ENCODE measurements at places on chromosomes 4 and X.

GRCh38 chrX:46754036-46754435 is 4.9 kb downstream of the SLC9A7 start:
- no peak for DNase-seq

DNA sequence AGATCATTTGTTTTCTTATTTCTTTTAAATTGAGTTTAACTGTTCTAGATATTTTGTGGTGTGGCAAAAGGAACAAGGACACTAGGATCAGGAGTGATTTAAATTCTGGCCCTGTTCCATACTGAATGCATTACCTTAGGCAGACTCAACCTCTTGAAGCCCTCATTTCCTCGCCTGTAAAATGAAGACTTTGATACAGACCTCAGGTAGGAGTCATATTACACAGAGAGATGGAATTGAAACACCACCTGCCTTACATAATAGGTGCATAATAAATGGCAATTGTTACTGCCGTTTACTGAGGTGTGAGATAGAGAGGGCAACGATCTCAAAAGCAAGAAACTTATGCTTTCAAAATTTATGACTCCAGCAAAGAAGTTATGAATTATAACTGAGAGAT is 28.2 kb upstream of the RASSF6 start:
- no peak for DNase-seq

DNA sequence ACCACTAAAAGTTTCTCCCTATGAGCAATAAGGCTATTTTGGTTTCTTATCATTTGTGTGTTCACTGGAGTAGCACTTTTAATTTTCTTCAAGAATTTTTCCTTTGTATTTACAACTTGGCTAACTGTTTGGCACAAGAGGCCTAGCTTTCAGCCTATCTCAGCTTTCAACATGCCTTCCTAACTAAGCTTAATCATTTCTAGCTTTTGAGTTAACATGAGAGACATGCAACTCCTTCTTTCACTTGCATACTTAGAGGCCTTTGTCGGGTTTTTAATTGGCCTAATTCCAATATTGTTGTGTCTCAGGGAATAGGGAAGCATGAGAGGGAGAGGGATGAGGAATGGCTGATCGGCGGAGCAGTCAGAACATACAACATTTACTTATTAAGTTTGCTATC is 349.8 kb downstream of the OPHN1 start:
- no peak for DNase-seq

GRCh38 chrX:28329156-28329555 is 258.1 kb upstream of the IL1RAPL1 start:
- no peak for DNase-seq

GRCh38 chr4:81604683-81605218 is 133.0 kb upstream of the RASGEF1B start:
- no peak for DNase-seq

GRCh38 chrX:58025979-58026378 is 115.7 kb upstream of the ZXDA start:
- peak; percentile 8 for DNase-seq

GRCh38 chr4:158002173-158002572 is 170.7 kb downstream of the GASK1B start:
- DNase-seq, result peak; percentile 19

DNA sequence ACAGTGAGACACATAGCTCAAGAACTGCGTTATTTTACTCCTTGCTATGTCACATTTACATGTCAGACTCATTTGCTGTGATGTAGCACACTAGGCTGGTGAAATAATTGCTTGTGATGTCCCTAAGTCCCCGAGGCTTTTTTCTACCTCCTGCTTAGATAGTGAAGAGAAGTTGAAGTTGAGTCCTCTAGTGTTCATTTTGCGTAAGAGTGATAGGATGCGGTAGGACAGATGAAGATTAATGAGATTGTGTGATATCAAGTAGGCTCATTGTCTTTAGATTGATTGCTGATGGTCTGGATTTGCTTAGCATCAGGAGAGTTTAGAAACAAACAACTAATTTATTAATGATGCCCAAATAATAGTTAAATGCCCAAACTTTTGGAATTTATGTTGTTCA is 173.6 kb upstream of the NUDT6 start:
- no peak for DNase-seq

- DNase-seq, result no peak
Measured at GRCh38 chrX:16855363-16856075, 14.6 kb downstream of the RBBP7 start.

GRCh38 chr4:171954650-171955049 is 141.4 kb downstream of the GALNTL6 start:
- no peak for DNase-seq

- DNase-seq, result no peak
Measured at GRCh38 chrX:124293810-124294209, 38.6 kb upstream of the TEX13D start.

DNA sequence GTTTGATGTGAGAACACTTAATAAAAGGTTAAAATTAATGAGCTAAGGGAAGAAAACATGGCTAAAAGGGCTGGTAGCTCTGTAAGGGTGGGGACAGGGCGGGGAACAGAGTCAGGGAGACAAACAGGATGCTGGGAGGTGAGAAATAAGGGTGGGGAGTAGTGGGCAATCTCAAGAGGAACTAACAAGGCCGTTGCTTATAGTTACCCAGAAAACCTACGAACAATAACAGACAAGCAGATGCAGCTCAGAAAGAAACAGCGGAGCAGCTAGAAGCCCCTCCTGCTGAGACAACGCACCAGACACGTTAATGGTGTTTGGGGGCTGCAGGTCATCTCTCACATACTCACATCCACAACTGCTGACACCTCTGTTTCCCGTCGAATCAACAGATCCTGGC is 9.7 kb upstream of the KLF3 start:
- DNase-seq, result no peak

DNA sequence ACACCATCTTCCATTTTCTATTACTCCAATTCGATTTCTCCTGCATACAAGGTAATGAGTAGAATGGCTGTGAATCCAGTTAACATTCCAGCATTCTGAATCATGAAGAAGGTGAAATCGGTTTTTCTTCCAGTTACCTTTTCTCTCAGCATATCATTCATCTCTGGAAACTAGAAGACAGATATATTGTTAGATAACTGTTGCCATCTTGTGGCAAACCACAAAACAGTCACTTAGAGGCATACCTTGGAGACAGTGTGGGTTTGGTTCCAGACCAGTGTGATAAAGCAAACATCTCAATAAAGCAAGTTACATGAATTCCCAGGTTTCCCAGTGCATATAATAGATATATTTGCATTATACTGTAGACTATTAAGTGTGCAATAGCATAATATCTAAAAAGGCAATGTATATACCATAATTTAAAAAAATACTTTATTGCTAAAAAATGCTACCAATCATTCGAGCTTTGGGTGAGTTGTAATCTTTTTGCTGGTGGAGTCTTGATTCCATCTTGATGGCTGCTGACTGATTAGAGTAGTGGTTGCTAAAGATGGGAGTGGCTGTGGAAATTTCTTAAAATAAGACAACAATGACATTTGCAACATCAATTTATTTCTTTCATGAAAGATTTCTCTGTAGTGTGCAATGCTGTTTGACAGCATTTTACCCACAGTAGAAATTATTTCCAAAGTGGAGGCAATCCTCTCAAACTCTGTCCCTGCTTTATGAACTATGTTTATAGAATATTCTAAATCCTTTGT is 82.1 kb downstream of the SLC39A8 start:
- DNase-seq, result peak; percentile 56

DNA sequence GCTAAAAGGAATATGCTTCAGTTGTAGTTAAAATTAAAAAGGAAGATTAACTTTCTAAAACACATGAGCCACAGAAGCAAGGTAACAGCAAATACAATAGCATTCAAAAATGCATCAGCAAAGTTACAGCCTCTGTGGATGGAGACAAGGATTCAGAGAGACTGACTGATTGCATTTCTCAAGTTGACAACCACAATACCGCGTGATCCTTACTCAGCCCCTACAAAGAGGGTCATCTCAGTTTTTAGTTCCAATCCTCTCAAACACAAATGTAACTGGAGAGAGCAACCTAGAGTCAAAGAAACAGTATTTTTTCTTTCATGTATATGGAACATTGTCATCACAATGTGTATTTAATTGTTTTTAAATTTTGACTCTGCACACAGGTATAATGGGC is 14.2 kb upstream of the C1QTNF7 start:
- no peak for DNase-seq

DNA sequence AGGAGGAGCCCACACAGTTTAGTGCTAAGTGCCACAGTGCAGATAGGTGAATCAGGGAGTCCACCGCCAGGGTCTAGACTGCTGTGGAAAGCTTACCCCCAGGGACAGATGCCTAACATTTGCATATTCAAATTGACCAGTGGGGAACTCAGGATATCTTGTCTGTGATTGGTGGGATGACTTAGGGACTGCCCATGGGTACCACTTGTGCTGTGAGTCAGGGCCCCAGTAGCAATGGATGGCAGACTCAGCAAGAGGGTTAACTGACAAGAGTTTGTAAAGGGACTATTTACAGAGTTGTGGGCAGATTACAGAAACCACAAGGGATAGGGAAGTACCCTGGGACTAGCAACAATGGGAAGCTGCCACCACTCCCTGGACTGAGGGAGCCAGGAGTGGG is 282.1 kb downstream of the BCOR start:
- peak; percentile 14 for DNase-seq

DNA sequence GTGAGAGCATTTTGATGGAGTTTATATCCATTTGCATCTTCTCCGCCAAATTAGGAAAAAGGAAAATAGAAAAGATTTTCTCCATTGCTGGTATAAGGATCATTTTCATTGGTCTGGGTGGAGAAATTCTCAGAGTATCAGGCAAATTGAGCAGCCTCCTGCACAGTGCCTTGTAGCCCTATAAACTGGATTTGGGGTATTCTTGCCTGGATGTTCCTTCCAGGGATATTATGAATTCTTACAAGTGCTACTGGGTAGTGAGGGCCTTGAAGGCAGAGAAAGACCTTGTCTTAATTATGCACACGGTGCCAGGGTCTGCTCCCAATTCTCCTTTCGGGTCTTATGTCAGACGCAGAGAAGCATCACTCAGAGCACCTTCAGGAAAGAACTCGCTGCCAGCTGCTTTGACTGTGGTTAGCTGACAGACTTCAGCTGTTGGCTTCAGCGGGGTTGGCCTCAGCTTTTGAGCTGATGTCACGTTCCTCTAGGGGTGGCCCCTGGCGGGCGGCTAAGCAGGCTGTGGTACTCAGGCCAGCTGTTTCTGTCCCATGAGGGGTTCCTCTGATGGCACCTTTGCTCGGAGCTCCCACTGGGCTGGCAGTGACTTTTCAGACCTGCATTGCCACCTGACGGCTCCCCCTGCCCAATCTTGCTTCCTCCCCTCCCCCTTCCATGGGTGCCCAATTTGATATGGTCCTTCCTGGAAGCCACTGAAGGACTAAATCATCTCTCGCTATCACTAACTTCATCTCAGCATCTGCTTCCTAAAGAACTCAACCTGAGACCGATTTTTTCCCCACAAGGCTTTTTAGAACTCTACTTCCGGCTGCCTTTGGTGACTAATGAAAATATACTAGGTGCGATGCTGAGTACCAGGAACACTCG is 519.5 kb downstream of the BCOR start:
- DNase-seq, result no peak

GRCh38 chrX:136397001-136397400 is 90.7 kb upstream of the BRS3 start:
- DNase-seq, result no peak

DNA sequence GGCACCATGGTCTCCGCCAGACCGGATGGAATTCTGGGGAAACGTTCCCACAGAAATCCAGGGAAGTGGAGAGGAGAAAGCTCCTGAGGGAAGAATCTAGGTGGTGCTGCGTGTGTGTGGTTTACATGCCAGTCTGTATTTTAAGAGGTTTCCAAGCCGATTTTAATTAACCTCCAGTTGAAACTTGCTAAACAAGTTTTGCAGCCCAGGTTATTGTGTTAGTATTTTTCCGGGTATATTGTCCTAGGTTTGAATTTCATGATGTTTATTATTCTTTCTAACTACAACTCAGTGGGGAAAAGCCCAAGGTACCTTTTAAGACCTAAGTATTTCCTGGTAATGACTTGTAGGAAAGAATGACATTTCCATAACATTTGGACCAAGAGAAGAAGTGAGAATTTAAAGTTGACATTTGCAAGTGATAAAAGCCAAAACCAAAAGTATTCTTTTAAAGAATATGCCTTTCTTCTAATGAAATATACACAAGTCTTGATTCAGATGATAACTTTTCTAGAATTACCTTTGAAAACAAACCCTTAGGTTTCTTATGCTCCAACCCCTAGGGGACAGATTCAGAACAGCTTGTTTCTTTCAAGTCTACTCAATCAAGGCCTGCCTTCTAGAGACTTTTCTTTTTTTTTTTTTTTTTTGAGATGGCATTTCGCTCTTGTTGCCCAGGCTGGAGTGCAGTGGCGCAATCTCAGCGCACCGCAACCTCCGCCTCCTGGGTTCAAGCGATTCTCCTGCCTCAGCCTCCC is 14.6 kb downstream of the SAT1 start:
- DNase-seq, result no peak

DNA sequence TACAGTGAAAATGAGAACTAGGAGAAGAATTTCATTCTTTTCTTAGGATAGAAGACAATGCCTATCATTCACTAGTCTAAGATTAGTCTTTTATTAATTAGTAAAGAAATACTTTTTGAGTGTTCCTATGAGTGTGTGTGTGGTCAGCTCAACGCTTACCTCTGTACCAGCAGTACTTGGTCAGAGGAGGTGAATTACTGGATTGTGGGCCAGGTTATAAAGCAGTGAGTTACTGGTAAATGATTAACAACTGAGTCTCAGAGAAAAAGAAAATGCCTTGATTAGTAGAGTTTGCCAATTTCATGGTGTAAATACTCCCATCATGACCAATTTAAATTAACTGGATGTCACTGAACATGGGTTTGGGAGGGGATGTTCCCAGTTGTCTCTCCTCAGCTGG is 444.6 kb downstream of the STIM2 start:
- DNase-seq, result no peak

GRCh38 chr4:12084690-12085089 is 656.0 kb upstream of the HS3ST1 start:
- DNase-seq, result no peak

DNA sequence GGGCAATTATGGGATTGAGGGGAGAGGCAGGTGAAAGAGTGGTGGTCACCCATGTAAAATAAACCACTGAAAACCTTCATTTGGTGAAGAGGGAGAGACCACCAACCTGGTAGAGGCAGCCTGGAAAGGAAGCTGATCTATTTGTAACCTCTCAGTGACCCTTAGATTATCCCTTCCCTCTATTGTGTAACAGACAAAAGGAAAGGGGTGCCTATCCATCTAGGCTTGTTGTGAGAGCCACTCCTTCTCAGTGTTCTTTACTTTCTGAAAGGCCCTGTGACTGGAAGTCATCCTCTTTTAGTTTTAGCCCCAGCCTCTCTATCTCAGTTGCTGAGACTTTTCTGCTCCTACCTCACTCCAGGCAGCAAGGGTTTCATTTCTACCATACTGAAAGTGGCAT is 142.4 kb downstream of the TMEM164 start:
- no peak for DNase-seq

DNA sequence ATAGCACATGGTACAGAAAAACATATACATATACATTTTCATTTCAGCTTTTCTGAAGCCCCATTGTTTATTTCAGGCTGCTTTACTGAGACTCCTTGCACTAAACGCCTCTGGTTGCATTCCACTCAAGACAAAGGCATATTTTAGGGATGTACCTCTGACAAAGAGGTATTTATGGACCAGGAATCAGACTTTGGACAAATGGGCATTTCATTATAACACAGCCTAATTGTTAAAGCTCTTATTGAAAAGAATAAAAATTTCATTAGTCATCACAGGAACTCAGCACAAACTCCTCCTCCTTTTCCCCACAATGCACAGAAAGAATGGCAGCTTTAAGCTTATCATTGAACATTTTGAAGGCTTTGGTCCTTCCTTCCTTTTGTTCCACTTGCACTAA is 62.9 kb upstream of the UGT8 start:
- DNase-seq, result no peak

GRCh38 chr4:53830511-53830910 is 233.9 kb downstream of the CHIC2 start:
- no peak for DNase-seq
